CD4-positive, alpha-beta memory T cell (primary cell): ENCODE measurements at places on chromosomes 1 and 21.

DNA sequence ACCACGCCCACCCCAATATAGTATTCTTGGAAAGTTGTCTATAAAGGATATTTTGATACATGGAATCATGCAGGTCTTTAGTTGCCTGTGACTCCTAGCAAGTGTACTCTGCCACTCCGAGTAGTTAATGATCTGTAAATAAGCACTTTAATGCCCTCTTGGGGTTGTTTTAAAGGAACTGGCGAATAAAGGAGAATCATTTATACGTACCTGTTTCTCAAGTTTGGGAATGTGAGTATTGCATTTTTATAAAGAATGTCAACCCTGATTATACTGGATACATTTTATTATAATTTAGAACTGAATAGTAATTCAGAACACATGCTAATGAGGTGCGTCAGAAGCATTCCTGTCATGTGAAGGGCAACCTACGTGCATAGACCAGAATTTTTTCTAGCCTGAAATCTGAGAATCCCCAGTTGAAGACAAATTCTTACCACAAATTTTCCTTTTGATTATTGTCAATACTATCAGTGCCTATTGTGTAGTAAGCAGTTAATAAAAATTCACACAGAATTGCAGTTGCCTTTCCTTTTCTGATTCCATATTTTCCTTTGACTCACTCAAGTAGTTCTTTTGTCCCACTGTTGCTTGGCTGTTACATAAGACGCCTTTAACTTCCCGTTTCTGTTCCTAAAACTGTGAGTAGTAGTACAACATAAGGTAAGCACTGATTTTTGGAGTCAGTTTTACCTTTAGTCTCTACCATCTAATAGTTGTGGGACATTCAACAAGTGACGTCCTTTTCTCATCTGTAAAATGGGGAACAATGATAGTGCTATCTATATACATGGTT lies 5.1 kb downstream of the AHCYL1 start:
- DNase-seq = no peak

- DNase-seq = no peak
Observed at GRCh38 chr1:35452106-35452774, 105.0 kb downstream of the KIAA0319L start.

GRCh38 chr1:41868241-41868998 lies 50.3 kb downstream of the HIVEP3 start:
- peak; percentile 13 for DNase-seq

GRCh38 chr1:233675893-233676292 lies 62.0 kb downstream of the KCNK1 start:
- no peak for DNase-seq

DNA sequence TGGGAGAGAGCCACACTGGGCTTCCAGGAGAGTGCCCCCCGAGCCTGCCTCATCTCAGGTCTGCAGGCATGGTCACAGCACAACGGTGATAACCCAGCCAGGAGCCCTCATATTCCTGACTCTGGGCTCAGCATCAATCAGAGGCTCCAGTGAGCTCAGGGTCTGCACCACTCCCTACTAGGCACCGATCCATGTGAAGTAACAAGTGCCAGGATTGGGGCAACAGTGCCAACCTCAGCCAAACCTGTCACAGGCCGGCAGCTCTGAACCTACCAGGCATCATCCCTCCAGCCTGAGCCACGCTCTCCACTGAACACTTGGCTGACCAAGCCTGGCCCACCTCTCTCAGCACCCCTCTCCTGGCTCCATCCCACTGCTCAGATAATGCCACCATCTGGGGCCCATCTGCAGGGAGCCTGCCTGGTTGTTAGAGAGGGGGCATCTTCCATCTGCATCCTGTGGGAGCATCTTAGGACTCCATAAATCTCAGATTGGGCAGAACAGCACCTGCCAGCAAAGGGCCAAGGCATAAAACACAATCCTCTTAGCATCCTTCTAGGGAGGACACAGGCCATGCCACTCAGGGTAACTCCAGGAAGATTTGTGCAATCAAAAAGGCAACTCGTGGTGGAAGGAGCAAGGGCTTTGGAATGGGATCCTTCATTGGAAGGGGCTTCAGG lies 213.7 kb upstream of the CSF3R start:
- DNase-seq = no peak

GRCh38 chr1:106061586-106062495 lies 994.6 kb upstream of the PRMT6 start:
- DNase-seq = no peak

DNA sequence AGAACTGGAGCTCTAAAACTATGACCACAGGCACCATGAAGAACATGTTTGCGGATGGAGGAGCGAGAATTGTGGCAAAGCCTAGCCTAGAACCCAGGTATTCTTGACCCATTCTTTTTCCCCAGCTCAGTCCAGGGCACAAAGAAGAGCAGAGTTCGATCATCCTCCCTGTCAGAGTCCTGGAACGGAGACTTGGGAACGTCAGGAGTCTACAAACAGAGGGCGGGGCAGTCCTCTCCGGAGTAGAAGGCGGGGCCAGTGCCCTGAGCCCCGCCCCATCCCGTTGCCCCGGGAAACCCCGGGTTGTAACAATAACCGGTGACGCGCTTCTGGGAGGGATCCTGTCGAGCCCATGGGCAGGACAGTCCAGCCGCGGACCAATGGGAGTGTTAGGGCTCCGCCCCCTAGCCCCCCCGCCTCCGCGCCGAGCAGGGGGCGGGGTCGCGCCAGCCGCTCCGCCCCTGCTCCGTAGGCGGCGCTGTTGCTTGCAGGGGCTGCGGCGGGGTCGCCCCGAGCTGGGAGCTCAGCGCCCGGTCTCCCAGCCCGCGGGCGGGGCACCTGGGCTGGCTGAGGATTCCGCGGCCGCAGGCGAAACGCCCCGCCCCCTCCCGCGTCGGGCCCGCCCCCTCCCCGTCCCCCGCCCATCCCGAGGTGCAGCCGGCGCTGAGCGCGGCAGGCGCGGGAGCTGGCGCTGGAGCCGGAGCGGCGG lies at the start of gene FOXO6:
TSS of gene FOXO6 (plus strand) at position 649 of the 709 bp plus-strand sequence.
- peak; percentile 95 for DNase-seq
